ENCODE measurements at places on chromosomes 16 and 17.

DNA sequence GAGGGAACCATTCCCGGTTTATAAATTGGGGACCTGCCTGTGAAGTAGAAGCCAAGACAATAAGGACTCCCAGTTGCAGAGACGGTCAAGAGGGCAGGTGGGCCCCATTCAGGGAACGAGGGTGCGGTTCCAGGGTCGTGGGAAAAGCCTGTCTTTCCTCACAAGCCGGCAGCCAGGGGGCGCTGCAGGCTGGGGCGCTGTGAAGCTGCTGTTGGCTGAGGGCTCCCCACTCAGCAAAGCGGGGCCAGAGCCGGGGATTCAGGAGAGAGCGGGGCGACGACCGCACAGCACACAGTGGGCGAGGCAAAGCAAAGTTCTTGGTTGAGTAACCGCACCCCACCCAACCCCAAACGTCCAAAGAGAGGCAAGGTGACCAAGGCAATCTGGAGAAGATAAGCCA is 24.9 kb downstream of the CDRT15 start:
- DNase-seq = no peak

DNA sequence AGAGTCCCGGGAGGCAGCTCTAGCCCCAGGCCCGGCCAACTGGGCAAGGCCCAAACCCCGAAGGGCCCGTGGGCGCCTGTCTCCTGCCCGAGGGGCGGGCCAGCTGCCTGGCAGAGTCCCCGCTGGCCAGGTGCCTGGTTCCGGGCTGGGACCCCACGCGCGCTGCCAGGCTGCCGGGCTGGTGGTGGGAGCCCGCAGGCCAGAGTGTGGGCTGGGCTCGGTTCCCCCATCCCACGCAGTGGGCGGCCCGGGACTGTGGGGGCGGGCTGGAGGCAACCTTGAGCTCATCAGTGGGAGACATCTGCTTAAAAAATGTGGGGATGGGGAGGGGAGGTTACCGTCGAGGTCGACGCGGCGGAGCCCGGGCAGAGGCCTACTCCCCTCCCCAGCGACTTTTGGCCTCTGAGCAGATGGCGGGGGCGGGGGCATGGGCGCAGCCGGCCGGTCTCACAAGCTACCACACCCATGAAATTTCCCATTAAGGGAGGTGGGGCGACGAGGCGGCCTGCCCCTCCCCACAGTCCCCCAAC is 176.4 kb upstream of the GSE1 start:
- no peak for DNase-seq

DNA sequence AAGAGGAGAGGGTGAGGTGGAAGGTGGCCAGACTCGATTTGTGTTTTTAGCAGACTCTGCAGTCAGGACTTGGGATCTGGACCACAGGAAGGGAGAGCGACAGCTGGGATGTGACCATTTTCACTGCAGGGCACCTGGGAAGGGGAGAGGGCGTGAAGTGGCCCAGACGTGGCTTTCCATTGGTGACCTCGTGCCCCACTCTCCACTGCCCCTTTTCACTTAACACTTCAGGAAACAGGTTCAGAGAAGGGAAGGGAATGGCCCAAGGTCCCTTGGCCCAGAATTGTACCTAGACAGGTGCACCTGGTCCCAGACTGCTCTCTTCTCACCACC is 22.9 kb upstream of the MPRIP start:
- no peak for DNase-seq

DNA sequence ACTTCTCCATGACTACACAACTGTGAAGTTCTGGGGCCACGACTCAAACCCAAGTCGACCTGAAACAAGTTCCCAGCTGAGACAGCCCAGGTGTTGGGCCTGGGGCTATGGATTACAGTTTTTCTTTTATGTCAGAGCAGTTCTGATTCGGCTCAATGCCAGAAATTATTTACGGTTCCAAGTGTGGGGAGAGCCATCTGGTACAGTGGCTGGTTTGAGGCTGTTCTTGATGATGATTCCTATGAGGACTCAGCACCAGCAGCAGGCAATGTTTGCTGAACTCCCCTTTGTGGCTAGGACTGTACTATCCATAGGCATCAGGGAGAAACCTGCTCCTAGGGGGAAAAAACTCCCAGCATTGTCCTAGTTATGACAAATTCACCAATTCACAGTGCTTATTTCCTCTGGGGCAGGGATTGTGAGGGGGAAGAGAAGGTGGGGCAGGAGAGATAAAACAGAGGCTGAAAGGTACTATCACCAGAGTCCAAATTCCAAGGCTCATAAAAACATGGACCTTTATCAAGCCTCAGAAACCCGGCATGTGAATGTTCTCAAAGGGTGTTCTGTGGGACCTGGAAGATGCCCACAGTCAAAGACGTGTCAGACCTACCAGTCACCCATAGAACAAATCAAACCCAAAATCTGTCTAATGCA is 18.2 kb upstream of the CMTM4 start:
- peak; percentile 28 for DNase-seq

DNA sequence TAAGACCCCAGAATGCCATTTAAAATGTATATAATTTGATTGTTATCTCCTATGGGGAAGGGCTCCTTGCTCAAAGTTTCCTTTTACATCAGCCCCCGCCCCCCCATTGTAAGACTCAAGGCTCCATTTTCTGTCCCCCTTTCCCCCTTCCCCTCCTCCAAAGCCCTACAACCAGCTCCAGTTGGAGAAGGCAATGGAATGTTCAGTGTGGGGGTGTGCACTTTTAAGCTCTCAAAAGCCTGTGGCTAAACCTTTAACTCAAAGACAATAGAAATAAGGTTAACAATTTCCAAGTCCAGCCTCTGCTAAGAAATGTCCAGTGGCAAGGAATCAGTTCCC is 114.7 kb downstream of the NOG start:
- no peak for DNase-seq

- DNase-seq = peak; percentile 19
Measured at GRCh38 chr17:35449371-35449931, 885 bp upstream of the SLFN13 start.

GRCh38 chr17:40730970-40731369 is 24.2 kb downstream of the KRT25 start:
- DNase-seq = no peak

- no peak for DNase-seq
Measured at GRCh38 chr17:9290226-9290613, 268.9 kb downstream of the NTN1 start.

- DNase-seq = peak; percentile 38
Measured at GRCh38 chr16:53502331-53503269, at the start of gene AKTIP. TSS of gene AKTIP (minus strand) at chr16:53503209. CDS start at chr16:53500259, 2,950 bp downstream.

DNA sequence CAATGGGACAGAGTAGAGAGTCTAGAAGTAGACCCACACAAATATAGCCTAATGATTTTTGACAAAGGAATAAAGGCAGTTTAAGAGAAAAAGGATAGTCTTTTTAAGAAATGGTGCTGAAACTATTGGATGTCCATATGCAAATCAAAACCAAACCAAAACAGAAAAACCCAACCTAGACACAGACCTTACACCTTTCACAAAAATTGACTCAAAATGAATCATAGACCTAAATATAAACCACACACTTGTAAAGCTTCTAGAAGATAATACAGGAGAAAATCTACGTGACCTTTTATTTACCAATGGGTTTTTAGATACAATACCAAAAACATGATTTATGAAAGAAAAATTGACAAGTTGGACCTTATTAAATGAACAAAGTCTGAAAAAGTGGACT is 66.4 kb upstream of the MPHOSPH6 start:
- DNase-seq = no peak

GRCh38 chr16:64892835-64893785 is 228.8 kb downstream of the CDH11 start:
- peak; percentile 23 for DNase-seq

DNA sequence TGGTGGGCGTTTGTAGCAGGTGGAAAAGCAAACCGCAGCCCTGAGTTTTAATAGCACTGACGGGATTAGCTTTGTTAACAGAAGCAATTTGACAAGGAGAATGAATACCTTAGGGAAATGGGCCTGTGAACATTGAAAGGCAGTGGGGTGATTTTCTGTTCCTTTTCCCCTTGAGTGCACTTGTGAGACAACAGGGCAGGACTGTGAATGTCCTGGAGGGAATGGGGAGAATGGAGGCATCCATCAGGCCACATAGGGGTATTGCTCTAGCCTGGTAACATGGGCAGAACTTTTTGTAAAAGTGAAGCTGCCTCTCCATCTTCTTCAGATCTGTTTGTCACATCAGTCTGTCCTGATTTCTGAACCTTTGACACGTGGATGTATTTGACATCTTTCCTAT is 26.2 kb downstream of the USP43 start:
- no peak for DNase-seq

DNA sequence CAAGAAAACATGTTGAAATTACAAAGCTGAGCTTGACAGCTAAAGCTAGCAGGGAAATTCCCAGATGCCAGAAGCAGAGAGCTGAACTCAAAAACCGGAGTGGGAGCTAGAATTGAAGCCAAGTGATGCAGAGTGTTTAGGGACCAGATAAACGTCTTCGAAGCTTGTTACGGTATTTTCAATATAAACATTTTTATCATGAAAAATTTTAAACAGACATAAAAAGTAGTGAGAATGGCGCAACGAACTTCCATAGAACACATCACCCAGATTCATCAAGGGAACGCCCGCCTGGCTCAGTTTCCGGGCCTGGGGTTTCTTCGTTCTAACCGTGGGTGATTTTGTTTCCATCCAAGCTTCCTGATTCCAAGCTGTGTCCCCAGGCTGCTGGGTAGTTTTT is 18.1 kb downstream of the SPNS2 start:
- DNase-seq = no peak

- no peak for DNase-seq
Measured at GRCh38 chr16:27464626-27465482, 62.9 kb downstream of the IL21R start.

DNA sequence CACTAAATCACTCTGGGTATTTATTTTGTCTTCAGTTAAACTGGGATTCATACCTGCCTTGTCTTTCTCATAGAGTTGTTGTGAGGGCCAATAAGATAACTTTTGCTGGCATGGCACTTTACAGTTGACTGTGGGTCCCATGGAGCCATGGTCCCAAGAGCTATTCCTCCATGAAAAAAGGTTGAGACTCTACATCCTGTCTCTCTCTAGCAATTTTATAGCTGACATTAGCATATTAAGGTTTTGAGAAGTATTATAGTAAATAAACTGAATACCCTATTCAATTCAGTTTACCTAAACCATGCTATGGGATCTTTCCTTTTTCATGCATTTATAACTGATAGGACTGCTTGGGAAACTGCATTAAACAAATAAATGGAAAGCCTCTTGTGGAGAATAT is 17.4 kb downstream of the OGFOD1 start:
- DNase-seq = no peak

DNA sequence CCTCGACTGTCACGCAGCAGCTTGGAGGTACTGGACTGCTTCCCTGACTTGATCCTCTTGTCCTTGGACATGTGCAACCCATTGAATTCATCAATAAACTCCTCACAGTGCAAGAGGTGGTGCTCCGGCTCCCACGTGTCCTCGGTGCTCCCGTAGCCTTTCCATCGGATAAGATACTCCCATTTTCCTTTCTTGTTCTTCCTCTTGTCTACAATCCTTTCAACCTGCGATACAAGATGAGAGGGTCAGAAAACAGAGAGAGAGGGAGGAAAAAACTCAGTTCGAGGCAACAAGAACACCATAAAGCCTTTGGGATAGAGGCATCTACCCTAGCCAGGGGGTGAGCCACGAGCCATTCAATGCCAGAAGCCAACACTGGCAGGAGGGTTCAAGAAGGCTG is 119.5 kb downstream of the CDYL2 start:
- DNase-seq = no peak

- DNase-seq = peak; percentile 60
Measured at GRCh38 chr17:49996495-49997300, 1.7 kb upstream of the DLX3 start.

DNA sequence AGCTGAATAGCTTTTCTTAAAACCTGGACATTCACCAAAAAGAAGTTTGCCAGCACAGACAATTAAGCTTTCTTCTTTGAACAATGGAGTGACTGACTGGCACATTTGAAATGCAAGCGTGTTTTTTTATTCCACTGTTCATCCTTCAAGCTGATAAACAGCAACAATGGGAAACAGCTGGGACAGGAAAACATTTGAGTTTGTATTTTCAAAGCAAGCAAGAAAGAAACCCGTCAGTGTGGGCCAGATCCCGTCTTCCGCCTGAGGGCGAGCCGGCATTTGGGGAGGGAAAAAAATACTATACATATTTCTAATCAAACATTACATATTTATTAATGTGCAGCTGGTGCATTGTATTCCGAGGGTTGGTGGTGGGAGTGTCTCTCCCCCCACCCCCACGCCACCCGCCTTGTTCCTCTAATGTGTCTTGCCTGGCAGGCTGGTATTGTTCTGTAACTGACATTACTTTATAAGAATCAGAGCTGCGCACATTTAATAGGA is 94.3 kb downstream of the CYLD start:
- no peak for DNase-seq

GRCh38 chr17:30254150-30254549 is 18.7 kb upstream of the SLC6A4 start:
- no peak for DNase-seq

DNA sequence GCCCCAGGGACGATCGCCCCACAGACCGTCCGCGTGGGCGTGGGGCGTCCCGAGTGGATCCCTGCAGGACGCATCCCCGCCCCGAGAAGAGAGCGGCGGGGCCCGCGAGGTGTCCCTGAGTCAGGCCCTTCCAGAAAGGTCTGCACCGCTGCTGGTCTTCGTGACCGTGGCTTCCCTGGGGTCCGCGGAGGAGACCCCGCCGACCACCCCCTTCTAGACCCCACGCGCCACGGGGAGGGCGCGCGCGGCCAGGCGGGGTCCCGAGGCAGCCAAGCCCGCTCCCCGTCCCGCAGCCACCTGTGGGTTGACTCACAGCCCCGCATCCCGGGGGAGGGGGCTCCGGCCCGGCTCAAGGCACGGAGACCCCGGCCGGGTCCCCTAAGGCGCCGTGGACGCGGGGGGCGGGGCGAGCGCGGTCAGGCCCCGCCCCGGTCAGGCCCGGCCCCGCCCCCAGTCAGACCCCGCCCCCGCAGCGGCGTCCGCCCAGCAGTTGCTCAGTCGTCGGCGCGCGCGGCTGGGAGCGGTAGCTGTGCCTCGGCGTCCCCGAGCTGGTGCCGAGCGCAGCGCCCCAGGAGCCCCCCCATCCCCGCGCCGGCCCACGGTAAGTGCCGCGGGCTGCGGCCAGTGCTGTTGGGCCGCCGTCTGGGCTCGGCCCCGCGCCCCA is at the start of gene BAIAP3:
TSS of gene BAIAP3 (plus strand) at position 497 of the 664 bp plus-strand sequence. CDS start 4,905 bp downstream, outside the sequence.
- no peak for DNase-seq

DNA sequence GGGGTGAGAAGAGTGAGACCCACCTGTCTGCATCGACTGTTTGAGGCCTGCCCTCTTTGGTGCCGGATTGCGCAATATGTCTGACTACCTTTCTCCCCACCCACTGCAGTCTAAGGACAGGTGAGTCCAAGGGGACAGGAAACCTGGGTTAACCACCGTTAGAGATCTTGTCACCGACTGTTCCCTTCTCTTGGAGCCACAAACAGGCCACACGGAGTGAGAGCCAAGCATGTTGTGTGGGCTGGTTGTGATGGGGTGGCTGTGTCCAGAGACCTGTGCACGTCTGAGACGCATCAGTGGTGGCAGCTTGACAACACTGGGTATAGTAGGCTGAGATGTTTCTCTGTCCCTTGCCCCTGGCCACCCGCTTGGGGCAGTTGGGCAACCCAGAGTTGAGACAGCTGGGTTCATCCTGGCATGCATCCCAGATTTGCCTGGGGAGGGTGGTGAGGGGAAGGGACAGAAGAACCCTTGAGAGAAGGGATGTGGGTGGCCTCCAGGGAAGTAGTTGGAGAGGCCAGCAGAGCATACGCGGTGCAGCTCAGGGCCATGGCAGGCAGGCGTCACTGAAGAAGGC is 21.4 kb downstream of the MPRIP start:
- no peak for DNase-seq

Measured in ELR (cell line).